NCI-H2171 treated with DMSO at 0.1 percent for 48 hours (cell line): ENCODE measurements at places on chromosomes 4 and X.

DNA sequence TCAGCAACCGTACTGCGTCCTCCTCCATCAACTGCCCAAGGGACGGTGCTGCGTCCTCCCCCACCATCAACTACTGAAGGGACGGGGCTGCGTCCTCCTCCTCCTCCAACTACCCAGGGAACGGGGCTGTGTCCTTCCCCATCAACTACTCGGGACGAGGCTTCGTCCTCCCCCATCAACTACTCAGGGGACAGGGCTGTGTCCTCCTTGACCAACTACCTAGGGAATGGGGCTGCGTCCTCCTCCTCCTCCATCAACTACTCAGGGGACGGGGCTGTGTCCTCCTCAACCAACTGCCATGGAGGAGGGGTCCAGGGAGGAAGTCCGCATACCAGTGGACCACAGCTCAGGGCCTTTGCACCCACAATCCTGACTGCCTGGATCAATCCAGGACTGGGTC lies 24.4 kb downstream of the PPP2R3B start:
- DNase-seq, result no peak

- DNase-seq, result no peak
These were observed 189.6 kb downstream of the BCOR start for GRCh38 chrX:39907964-39908661.

DNA sequence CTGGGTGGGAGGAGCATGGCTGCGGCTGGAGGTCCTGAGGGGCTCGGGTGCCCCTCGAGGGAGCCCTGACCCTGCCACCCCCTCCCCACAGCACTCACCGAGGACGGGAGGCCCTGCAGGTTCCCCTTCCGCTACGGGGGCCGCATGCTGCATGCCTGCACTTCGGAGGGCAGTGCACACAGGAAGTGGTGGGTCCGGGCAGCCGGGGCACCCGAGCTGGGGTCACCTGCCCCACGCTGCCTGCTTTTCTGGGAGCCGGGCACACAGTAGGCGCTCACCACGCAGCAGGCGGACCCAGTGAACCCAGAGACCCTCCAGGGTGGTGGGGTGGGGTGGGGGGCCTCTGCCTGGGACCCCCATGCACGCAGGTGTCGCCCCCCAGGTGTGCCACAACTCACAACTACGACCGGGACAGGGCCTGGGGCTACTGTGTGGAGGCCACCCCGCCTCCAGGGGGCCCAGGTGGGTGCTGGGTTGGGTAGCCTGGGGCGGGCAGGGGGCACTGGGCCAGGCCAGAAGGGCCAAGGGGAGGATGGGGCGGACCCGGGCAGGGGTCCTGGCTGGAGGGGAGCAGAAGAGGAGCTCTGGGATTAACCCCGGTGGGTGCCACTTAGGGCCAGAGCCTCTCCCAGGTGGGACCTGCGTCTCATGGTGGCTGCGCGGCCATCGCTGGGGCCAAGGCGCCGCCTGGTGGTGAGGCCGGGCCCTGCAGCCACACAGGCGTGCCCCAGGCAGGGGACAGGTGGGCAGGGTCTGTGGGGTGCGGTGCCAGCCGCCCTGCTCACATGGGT lies 1.4 kb downstream of the HGFAC start:
- peak; percentile 17 for DNase-seq

GRCh38 chr4:91127831-91128230 lies 1000.6 kb downstream of the CCSER1 start:
- peak; percentile 9 for DNase-seq

GRCh38 chrX:151000861-151001331 lies 17.8 kb downstream of the HMGB3 start:
- DNase-seq, result peak; percentile 11

DNA sequence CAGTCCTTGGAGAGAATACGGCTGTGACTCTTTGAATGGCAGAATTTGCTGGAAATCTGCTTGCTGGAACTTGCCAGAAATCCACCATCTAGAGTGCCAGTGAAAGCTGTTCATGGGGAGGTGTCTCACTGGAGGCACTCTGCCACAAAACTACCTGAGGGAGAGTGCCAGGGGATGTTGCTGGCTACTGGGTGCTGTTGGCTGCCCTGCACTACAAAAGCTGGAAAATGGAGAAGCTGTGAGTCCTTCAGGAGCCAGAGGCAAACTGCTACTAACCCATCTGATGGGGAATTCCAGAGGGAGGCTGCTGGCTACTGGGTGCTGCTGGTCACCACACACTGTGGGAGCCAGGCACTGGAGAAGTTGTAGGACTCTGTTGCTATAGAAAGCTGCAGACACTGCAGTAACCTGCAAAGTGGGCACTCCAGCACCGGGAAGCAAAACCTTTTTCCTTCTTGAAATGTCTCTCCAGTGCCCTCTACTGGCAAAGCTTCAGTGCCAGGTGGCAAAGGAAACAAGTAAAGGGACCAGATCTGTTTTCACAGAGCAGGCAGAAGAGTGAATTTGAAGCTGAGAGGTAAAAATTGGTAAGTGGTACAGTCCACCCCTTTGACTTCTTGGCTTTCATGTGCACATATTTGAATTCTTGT lies 47.8 kb upstream of the HSD17B10 start:
- DNase-seq, result peak; percentile 12

DNA sequence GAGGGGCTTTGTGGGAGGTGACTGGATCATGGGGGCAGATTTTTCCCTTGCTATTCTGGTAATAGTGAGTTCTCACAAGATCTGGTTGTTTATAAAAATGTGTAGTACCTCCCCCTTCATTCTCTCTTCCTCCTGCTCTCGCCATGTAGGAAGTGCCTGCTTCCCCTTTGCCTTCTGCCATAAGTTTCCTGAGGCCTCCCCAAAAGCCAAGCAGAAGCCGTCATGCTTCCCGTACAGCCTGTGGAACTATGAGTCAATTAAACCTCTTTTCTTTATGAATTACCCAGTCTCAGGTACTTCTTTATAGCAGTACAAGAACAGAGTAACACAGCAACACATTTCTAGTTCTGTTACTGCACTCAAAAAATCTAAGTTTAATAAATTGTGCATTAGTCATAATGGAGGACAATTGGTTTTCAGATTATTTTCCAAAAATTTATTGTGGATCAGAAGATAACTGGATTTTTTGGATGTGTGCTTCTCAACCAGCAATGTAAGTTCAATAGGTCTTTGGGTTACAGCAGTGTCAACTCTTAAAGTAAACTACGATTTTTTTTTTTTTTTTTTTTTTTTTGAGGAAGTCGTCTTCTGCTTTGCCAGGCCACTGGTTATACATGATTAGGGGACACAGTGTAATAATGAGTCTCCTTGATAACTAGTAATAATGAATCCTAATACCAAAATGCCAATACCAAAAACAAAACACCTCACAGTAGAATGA lies 69.9 kb downstream of the CHIC2 start:
- no peak for DNase-seq

GRCh38 chr4:105613306-105613705 lies 60.9 kb downstream of the ARHGEF38 start:
- peak; percentile 79 for DNase-seq

DNA sequence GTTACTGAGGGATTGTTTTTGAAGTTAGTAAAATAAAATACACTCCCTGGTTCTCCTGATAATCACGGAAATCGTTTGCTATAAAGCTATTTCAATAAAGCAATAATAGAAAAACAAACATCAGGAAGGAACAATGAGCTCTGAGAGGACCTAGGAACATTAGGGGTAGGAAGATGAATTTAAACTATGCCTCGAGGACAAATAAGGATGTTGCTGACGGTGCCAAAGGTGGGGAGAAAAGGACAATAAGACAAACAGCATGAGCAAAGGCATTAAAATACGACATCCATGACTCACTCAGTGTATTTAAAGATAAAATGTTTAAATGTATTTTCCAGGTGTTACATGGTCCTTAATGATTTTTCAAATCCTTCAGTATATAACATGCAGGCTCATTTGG lies 110.3 kb downstream of the MTNR1A start:
- DNase-seq, result no peak
